ENCODE measurements at places on chromosomes 12 and 14.

DNA sequence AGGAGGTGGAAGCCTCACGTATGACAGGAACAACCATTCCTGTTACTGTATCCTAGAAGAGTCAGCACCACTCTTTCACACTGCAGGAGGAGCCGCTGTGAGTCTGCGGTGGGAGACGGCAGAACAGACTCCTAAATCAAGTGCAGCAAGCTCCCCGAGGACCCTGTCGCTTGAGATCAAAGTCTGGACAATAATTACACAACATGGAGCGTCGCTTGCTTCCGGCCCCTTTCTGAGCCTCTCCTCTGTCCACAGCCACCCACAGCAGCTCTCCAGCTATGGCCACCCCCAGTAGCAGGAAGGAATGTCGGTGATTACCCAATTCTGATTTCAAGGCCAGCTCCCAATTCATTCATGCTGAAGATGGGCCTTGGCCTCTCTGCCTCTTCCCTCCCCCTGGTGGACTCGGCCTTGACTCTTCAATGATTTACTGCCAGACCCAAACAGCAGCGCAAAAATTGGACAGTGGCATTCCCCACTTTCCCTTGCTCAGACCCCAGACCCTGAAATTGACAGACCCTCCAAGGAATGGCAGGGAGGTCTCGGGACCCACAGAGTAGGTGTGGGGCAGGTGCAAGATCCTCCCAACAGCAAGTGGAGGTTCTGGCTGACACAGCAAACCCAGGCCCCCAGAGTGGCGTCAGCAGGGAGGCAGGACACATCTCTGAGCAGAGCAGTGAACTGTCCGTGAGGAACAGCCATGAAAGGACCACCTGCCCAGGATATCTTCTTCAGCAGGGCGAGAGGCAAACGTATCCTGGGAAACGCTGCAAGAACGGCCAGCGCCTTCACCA, 272.7 kb upstream of the DIO3 start:
- DNase-seq = no peak

DNA sequence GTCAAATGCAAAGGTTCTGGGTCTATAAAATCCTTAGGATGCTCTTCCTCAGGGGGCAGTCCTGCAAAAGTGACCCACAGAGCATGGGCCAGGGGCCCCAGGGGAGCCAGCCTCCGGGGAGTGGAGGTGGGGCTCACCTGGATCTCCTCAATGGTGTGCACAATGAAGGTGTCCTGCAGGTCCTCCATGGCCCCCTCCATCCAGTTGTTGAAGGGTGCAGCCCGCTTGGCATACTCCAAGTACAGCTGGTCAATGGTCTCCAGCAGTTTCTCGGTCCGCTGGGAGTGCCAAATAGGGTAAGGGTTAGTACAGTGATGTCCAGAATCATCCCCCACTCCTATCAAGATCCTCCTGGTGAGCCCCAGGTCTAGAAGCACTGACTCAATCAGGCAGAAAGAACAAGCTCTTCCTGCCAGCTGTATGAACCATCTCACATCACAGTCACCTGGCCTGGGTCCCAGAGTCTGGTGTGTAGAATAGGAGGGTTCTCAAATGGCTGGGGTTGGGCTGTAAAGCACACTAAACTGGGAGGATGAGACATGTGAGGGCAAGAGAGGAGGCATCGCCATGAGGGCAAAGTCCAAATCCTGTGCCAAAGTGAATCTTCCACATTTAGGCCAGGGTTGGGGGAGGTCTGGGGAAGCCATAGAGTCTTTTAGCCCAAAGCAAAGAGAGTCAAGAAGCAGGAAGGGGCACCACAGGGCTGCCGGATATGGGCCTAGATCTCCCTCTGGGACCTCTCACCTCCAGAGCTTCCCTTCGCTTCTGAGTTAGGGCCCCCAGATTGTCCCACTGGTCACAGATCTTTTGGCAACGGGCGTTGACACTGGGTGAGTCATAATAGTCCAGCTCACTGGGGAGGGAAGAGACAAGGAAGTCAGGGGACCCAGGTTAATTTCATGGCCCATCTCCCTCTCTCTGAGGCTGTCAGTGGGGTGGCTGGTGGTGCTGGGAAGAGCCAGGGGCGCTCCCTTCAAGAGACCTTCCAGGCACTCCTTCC, 91.5 kb upstream of the ZFP36L1 start:
- DNase-seq = no peak

- DNase-seq = no peak
Measured at GRCh38 chr14:96748362-96748761, 48.8 kb upstream of the VRK1 start.

DNA sequence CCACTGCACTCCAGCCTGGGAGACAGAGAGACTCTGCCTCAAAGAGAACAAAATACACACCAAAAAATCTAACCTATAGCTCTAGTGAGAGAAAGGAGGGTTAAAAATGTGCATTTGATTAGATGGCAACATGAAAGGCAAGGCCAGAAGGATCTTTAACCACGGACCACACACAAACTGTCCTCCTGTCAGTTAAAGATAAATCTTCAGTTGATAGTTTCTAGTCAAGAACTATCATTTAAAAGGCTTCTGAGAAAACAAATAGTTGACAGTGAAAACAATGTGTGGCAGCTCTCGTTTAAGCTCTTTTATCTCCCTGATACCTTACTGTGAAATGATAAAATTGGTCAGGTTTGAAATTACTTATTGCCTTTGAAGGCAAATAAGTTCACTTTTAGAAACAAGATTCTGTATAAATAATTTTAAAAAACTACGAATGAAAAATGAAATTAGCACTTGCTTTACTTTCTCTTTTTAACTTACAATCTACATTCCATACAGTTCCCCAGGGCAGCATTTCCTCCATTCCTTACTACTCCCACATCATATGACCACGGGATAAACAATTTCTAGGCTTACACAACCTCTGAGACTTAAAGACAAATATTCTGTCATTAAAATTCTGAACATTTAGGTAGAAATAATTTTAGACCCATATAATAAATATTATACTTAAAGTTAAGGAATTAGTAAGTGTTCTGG, 71.4 kb upstream of the GNPNAT1 start:
- no peak for DNase-seq

- no peak for DNase-seq
Measured at GRCh38 chr12:2722806-2723205, 72.0 kb upstream of the FKBP4 start.

GRCh38 chr12:66934302-66935062, 255.6 kb upstream of the GRIP1 start:
- DNase-seq = no peak

- no peak for DNase-seq
Measured at GRCh38 chr12:132356691-132357622, 27.6 kb upstream of the GALNT9 start.

DNA sequence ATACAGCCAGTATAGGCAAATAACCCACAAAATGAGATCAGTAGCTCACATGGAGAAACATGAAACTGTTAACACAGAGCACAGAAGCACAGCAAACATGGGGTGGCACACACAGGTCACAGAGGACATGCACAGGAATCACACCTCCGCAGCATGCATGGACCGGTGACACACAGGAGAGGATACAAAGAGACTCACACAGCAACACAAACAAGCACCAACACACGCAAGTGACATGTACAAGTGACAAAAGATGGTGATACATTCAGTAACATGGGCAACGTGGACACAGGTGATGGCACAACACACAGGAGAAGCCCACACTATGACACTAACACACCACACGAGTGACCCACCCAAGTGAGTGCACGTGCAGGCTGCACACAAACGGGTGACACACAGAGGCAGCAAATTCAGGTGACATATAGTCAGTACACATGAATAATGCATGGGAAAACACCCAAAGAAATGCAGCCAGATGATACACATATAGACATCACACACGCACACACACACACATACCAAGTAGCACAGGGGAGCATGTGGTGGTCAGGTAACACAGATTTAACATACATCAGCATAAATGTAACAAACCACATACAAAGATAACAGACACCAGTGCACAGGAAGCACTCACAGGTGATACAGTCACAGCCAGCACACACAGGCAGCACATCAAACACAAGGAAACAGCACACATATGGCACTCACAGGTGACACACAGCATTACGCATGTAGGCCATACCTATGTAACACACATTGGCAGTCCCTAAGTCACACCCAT, 216.0 kb upstream of the SFSWAP start:
- no peak for DNase-seq

GRCh38 chr12:115313929-115314328, 630.0 kb upstream of the TBX3 start:
- DNase-seq = no peak

Data from CD4-positive, alpha-beta memory T cell (primary cell).